Activated naive CD8-positive, alpha-beta T cell treated with anti-CD3 and anti-CD28 coated beads, Interleukin-2, amount 50 U/mL, for 24 hours (primary cell): ENCODE measurements at places on chromosomes 3 and 15.

- DNase-seq: peak; percentile 54
Measured at GRCh38 chr3:115092220-115092791, 54.8 kb downstream of the ZBTB20 start.

DNA sequence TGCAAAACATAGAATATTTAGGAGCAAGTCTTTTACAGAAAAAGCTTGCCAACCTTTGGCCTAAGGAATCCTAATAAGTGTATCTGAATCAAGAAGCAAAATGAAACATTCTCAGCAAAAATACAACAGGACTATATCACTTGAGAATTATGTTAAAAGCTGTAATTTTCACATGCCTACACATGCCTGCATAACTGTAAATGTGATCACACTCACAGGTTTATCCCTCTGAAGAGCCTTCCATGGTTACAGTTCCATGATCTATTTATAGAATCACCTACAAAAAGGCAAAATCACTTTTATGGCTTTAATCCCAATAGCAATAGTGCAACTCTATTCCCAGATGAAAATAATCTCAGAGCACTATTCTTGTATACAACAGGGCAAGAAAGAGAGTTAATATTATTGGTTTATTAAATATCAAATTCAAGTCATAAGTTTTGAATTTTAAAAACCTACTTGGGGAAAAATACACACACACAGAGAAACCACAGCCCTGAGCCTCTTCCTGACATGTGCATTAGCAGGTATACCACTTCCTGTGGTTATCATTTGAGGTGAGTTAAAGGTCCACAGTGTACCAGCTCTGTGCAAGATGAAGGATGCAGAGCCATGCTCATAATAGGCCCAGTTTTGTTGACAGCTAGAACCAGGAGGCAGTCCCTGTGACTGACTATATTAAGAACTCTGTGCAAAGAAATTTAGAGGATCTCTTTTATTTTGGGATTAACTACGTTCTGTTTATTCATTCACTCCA, 252.5 kb upstream of the TGFBR2 start:
- DNase-seq: peak; percentile 36

- DNase-seq: no peak
Measured at GRCh38 chr15:74870436-74871215, 2.5 kb downstream of the SCAMP2 start.

DNA sequence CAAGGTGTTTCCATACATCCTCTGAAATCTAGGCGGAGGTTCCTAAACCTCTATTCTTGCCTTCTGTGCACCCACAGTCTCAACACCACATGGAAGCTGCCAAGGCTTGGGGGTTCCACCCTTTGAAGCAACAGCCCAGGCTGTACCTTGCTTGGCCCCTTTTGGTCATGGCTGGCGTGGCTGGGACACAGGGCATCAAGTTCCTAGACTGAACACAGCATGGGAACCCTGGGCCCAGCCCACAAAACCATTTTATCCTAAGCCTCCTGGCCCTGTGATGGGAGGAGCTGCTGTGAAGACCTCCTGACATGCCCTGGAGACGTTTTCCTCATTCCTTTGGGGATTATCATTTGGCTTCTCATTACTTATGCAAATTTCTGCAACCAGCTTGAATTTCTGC, 739.0 kb upstream of the NECTIN3 start:
- DNase-seq: no peak

- no peak for DNase-seq
Measured at GRCh38 chr3:150253622-150254021, 154.5 kb upstream of the TSC22D2 start.

- DNase-seq: no peak
Measured at GRCh38 chr3:120506076-120506827, 55.5 kb upstream of the FSTL1 start.

- no peak for DNase-seq
Measured at GRCh38 chr3:29760226-29760685, 479.4 kb downstream of the RBMS3 start.

- no peak for DNase-seq
Measured at GRCh38 chr3:53103397-53104296, 26.6 kb downstream of the RFT1 start.

DNA sequence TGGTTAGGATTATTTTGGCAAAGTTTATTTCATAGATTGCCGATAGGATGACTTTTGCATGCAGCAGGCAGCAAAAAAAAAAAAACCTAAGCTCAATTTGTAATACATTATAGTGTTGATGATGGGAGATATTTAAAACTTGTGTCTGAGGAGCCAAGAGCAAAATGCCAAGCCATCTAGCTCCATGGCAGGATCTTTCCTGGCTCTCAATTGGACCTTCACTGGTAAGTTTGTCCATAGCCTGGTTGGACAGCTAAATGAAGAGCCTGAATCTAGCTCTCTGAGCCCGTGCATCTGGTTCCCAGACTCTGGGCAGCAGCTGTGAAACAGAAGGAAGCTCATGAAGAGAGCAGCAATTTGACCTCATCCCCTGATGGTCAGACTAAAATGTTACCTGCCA, 17.5 kb downstream of the STAC start:
- no peak for DNase-seq

- DNase-seq: peak; percentile 5
Measured at GRCh38 chr15:33735637-33736247, 232.6 kb upstream of the CHRM5 start.

DNA sequence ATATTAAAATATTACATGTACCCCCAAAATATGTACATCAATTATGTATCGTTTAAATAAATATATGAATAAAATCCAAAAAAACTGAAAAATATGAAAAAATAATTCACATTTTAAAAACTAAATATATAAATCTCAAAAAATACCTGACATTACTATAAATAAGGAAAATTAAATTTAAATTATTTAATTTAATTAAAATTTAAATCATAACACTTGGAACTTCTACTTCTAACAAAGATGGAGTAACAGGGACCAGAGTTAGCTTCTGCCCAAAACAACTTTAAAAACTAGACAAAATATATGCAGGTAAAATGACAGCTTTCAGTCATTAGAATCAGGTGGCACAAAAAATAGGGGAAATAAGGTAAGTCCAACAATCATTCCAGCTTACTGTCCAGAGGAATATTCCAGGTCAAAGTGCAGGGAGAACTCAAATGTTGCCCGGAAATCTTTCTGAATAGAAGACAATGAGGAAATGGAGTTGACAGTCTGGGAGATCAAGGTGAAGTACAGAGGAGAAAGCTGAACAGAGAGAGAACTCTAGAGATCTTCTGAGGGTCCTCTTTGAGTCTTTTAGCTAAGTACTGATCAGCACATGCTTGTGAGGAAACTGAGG, 207.7 kb upstream of the ATP11B start:
- no peak for DNase-seq

DNA sequence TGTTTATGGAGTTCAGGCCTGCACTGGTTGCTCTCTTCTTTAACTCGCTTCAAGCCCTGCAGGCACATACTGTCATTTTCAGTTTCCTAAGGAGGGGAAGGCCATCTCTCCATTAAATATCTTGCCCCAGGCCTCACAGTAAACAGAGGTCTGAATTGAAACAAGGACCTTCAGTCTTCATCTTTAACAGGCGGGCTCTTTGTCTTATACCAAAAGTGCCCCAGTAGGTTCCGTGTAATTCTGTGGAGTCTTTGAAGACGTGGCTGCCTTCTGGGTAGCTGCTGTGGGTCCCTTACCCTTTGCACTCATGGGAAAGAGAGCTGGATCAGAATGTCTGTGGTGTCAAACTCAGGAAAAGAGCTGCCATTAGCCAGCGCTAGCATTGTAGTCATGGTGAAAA, 161.2 kb downstream of the APBA2 start:
- DNase-seq: no peak

DNA sequence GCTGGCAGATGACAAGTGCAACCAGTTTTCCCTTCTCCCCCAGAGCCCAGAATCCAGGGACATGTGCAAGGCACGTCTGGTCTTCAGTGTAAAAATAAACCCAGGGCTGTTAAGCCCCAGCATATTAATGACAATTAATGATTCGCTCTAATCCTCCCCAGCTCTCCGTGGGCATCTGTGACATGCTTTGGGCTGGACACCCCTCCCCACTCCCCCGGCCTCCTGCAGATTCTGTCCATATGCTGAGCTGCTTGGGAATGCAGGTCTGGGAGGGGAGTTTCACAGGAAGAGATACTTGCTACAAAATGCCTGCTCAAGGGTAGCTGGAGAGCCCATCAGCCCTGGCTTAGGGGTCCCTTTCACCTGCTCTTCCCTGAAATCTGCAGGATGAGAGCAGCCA, 43.0 kb upstream of the NTRK3 start:
- DNase-seq: no peak

DNA sequence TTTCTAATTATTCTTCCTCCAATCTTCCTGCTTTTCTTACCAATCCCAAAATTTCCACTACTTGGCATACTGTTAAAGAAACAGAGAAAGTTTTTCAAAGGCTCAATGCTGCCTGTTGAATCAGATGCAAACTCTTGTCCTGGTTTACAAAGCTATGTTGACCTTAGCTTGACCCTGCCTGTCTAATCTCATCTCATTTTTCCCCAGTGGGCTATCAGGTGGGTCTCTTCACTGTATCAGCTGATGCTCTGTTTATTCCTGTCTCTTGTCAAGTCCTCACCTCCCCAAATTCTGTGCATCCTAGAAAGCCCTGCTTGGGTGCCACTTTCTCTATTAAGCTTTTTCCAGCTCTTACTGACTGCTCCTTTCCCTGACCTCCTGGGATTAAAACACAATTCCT, 18.2 kb downstream of the NFKBIZ start:
- DNase-seq: no peak

GRCh38 chr3:101665851-101666250, 11.1 kb downstream of the ZBTB11 start:
- no peak for DNase-seq

DNA sequence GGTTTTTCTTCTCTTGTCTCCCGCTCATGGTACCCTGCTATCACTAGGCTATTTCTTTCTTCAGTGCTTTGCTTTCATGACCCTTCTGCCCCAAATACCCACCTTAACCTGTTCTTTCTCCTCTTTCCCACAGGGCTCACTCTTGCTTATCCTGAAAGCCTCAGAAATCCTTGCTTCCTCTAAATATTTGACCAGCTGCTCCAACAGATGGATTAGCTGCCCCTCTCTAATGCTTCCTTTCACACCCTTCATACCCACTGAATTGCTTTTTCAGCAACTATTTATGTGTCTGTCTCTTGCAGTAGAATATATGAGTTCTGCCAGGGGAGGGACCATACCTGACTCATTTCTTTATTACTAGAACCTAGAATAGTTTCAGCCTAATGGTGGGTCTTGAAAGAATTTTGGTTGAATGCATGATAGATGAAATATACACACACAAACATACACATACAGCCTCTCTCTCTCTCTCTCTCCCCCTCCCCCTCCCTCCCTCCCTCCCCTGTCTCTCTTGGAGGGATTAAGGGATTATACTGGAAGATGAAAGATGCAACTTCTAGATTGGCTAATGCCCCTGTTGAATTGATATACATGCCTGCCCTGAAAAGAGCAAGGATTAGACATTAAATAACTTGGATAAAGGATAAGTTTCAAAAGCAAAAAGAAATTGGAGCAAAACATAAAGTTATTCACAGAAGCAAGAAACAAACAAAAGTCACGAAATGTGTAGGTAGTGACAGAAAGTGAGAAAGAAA, 95.0 kb upstream of the GADL1 start:
- DNase-seq: no peak

GRCh38 chr15:88487178-88487795, 19.8 kb downstream of the MRPS11 start:
- DNase-seq: no peak

DNA sequence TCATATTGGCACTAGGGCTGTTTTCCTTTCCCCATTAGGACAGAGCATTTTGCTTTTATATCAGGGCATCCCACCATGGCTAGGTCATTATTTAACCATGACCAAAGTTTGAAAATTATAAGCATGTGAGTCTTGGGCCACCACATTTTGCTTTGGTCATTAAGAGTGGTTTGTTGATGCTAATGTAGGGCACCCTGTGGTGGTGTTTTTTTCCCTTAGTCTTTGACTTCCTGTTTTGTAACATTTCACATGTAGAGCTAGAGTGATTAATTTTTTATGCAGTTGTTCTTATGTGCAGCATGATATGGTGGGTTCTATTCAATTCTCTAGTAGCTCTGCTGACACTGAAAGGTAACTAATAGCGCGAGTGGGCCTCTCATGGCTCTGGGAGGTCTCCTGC, 249.6 kb upstream of the ROBO1 start:
- no peak for DNase-seq

DNA sequence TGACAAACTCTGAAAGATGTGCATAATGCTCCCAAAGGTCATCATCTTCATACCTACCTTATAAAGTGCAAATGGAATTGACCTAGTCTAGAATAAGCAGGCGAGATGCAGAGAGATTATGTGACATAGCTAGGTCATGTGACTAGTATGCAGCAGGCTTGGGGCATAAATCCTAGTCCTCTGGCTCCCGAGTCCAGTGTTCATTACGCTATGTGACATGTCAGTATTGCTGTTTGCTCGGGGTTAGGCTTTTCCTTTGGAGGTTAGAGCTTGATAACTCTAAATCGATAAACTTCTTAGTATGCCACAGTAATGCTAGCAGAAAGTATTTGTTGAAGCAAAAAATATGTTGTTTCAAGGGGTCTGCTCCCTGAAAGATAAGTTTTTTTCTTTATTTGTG, 481.7 kb upstream of the TPRG1 start:
- DNase-seq: no peak

- no peak for DNase-seq
Measured at GRCh38 chr15:31324806-31325594, 1.6 kb upstream of the KLF13 start.

DNA sequence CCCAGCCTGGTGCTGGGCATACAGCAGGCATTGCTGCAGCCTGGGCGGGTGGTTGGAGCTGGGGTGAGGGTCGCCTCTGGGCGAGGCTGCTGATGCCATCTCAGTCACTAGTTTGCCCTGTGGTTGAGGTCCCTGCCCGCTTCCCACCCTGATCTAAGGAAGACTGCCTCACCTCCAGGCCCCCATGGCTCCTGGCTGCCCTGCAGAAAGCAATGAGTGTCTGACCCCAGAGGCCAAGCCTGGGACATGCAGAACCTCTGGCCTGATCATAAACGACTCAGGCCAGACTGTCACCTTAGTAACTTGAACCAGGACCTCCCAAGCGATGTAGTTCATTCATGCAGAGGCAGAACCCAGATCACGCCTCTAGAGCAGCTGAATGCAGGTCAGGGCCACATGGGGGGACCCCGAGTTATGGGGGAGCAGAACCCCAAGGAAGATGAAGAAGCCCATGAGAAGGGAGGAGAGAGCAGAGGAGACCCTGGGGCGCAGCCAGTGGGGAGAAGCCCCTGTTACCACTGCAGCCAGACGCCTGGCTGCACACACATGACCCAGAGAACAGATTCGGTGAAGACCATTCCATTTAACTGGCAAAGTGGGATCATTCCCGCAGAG, 213.9 kb downstream of the TBC1D2B start:
- no peak for DNase-seq

- no peak for DNase-seq
Measured at GRCh38 chr3:64575211-64575844, 112.5 kb downstream of the ADAMTS9 start.

GRCh38 chr3:71649757-71650156, 66.2 kb upstream of the FOXP1 start:
- DNase-seq: no peak

GRCh38 chr15:27582726-27583410, 516.2 kb downstream of the OCA2 start:
- DNase-seq: no peak
